ENCODE measurements at places on chromosomes 6 and 20. TPM values are rescaled to one million over a fixed set of nuclear protein-coding genes. Genes with fewer than 3 reads are reported as not detected.

GRCh38 chr6:129603741-129604140 is 106.2 kb downstream of the ARHGAP18 start:
- H3K4me1 ChIP-seq = peaks cover 25% of the 10 kb centered on the region
- H3K27me3 ChIP-seq = no peaks in the 10 kb centered on the region
- no peaks in the 10 kb centered on the region for H3K36me3 ChIP-seq
- H3K4me3 ChIP-seq = no peak overlapping the region

DNA sequence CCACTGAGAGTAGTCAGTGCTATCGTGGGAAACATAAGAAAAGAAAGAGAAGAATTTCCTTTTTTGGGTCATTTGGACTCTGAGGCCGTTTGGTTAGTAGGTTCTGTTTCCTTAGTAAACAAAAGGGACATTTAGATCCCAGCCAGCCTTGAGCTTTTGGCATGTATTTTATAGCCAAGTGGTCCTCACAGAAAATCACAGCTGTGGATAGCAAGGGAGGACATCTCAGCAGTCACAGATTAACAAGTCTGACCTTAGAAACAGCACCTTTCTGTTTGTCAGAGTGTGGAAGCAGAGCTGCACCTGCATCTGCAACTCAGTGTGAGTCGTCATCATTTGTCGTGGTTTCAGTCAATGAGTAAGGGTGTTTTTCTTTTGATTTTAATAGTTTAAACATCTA is 40.5 kb downstream of the FAM120B start:
- DNase-seq = no peak
- H3K27me3 ChIP-seq = no peaks in the 10 kb centered on the region
- H3K36me3 ChIP-seq = peaks cover 50% of the 10 kb centered on the region
- H3K27ac ChIP-seq = peak overlapping the region; percentile 52
- peaks cover 32% of the 10 kb centered on the region for H3K4me1 ChIP-seq
- no peak overlapping the region for H3K4me3 ChIP-seq

The ORC3 gene
- total RNA-seq = 21.4 TPM

DNA sequence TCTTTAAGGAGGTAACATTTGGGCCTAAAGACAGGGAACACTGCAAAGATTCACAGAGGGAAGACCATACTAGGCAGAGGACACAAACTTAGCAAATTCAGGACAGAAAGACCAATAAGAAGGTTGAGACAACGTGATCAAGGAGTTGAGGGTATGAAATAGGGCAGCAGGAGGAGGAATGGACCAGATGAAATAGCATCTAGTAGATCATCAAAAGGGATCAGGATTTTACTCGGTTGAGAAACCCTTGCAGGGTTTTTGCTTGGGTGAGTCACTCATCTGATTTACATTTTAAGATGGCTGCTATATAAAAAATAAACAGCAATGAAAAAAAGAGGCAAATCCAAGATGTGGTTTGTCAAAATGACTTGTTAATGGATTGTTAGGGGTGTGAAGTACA is 4.7 kb downstream of the BCLAF1 start:
- no peak overlapping the region for H3K4me3 ChIP-seq
- H3K27me3 ChIP-seq = no peaks in the 10 kb centered on the region
- H3K36me3 ChIP-seq = peaks cover 11% of the 10 kb centered on the region
- H3K4me1 ChIP-seq = peaks cover 68% of the 10 kb centered on the region
- peak overlapping the region; percentile 57 for H3K27ac ChIP-seq

GRCh38 chr6:76220805-76221204 is 148.3 kb upstream of the IMPG1 start:
- DNase-seq = no peak
- no peaks in the 10 kb centered on the region for H3K36me3 ChIP-seq
- H3K4me3 ChIP-seq = no peak overlapping the region
- no peaks in the 10 kb centered on the region for H3K4me1 ChIP-seq
- peaks cover 2% of the 10 kb centered on the region for H3K27me3 ChIP-seq

- H3K4me3 ChIP-seq = no peak overlapping the region
- no peaks in the 10 kb centered on the region for H3K4me1 ChIP-seq
- H3K36me3 ChIP-seq = peaks cover 25% of the 10 kb centered on the region
- DNase-seq = no peak
- no peaks in the 10 kb centered on the region for H3K27me3 ChIP-seq
These were observed 94.9 kb downstream of the L3MBTL3 start for GRCh38 chr6:130113201-130113710.

GRCh38 chr6:21836772-21837425 is 243.3 kb downstream of the SOX4 start:
- H3K27ac ChIP-seq = no peak overlapping the region
- no peak overlapping the region for H3K4me3 ChIP-seq
- DNase-seq = no peak

DNA sequence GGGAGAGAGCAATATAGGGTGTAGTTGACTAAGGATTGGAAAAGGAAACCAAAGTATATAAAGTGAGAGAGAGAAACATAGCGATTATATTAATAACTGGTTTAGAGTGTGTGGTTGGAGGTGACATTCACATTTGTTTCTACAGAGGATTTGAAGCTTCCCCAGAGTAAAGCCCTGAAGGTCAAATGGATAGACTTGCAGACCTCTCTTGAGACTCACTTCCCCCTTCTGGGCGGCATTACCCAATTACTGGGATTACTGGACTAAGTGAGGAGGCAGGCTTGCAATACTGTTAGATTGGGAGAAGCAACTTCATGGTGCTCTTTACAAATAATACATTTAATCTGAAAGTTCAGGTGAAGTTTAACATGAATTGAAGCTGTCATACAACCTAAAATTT is 10.7 kb downstream of the FIG4 start:
- no peaks in the 10 kb centered on the region for H3K27me3 ChIP-seq
- no peak overlapping the region for H3K4me3 ChIP-seq
- no peaks in the 10 kb centered on the region for H3K4me1 ChIP-seq
- H3K27ac ChIP-seq = no peak overlapping the region

The RAET1G gene
- 0.55 TPM for total RNA-seq

The FKBP5 gene
- total RNA-seq = 108 TPM

- peaks cover 6% of the 10 kb centered on the region for H3K4me1 ChIP-seq
- H3K27ac ChIP-seq = no peak overlapping the region
These were observed 62.0 kb downstream of the PPP1R14C start for GRCh38 chr6:150204705-150205472.

- no peaks in the 10 kb centered on the region for H3K27me3 ChIP-seq
- DNase-seq = no peak
- peaks cover 13% of the 10 kb centered on the region for H3K36me3 ChIP-seq
- peak overlapping the region; percentile 31 for H3K27ac ChIP-seq
- H3K4me3 ChIP-seq = no peak overlapping the region
These were observed 29.5 kb downstream of the TOP1 start for GRCh38 chr20:41057999-41058673.

GRCh38 chr6:7878401-7878964 is 32.1 kb downstream of the TXNDC5 start:
- H3K4me1 ChIP-seq = no peaks in the 10 kb centered on the region
- H3K27me3 ChIP-seq = no peaks in the 10 kb centered on the region
- DNase-seq = no peak
- no peak overlapping the region for H3K27ac ChIP-seq

DNA sequence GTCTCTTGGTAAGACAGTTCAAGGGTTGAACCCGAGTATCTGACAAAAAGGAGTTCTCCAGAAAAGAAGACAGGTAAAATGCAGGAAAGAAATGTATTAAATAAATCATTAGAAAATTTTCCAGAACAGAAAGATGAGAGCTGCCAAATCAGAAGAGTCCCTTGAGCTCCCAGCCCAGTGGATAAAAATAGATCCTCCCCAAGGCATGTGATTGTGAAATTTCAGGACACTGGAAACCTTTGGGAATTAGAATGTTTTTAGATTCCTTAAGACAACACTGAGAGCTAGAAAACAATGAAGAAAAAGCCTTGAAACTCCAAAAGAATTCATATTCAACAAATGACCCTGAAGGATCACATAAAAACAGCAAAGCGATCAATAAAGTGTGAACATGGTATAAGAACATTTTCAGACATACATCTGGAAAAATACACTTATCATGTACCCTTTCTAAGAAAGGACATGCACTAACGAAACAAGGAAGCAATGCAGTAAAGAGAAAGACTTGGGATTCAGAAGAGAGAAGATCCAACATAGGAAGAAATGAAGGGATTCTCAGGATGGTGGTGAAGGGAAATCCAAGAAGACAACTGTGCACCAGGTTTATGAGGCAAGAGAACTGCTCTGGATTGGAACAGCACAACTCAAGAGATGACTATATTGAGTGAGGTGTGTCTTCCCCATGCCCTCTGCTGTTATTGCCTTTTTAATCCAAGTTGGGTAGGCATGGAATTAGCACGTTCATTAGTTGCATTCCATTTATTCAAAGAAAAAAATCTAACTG is 390.4 kb downstream of the SYNE1 start:
- DNase-seq = no peak
- no peak overlapping the region for H3K4me3 ChIP-seq
- peaks cover 48% of the 10 kb centered on the region for H3K4me1 ChIP-seq

DNA sequence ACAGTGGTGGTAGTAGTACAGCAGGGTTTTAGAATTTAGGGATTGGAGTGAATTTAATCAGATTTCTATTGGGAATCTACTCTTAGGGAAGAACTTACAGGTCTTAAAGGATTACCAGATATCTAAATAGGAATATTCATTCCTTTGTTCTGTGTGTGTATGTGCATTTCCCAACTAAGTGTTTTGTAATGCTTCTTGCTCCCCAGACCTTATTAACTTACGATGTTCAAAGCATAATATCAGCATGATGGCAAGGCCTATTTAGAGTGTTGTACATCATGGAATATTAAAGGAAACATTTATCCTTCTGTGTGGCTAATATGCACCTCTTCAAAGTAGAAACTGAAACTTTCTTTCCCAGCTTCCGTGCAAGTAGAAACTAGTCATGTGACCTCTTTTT is 133.9 kb downstream of the EPM2A start:
- no peak overlapping the region for H3K4me3 ChIP-seq
- peaks cover 5% of the 10 kb centered on the region for H3K27me3 ChIP-seq
- peaks cover 10% of the 10 kb centered on the region for H3K4me1 ChIP-seq
- no peak overlapping the region for H3K27ac ChIP-seq
- no peaks in the 10 kb centered on the region for H3K36me3 ChIP-seq

GRCh38 chr6:37537548-37537947 is 37.9 kb upstream of the CCDC167 start:
- H3K4me3 ChIP-seq = no peak overlapping the region
- H3K27ac ChIP-seq = no peak overlapping the region
- peaks cover 18% of the 10 kb centered on the region for H3K27me3 ChIP-seq
- no peaks in the 10 kb centered on the region for H3K36me3 ChIP-seq
- DNase-seq = no peak

GRCh38 chr6:142174703-142175102 is 27.6 kb downstream of the VTA1 start:
- H3K27me3 ChIP-seq = no peaks in the 10 kb centered on the region
- no peaks in the 10 kb centered on the region for H3K4me1 ChIP-seq
- no peak overlapping the region for H3K4me3 ChIP-seq
- no peak for DNase-seq
- peaks cover 55% of the 10 kb centered on the region for H3K36me3 ChIP-seq
- H3K27ac ChIP-seq = no peak overlapping the region

- DNase-seq = no peak
- H3K27ac ChIP-seq = no peak overlapping the region
- no peaks in the 10 kb centered on the region for H3K36me3 ChIP-seq
These were observed 283.7 kb downstream of the BTBD3 start for GRCh38 chr20:12201289-12201991.

DNA sequence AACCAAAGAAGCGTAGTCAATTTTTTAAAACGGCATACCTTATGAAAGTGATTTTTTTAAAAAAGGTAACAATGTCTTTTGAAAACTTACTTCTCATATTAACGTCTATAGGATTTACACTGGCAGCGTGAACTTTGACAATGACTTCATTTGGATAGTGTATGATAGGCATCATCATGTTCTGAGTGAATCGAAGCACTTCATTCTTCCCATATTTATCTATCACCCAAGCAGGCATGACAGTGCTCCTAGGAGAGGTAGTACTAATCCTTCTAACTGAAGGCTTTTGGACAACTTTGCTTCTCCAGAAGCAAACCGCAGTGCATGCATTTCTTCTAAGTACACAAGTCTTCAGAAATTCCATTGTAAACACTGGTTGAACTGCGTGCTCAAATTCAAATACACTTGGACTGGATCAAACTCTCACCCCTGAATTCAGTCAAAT is 618 bp downstream of the RTN4IP1 start:
- no peaks in the 10 kb centered on the region for H3K27me3 ChIP-seq
- no peaks in the 10 kb centered on the region for H3K36me3 ChIP-seq
- DNase-seq = no peak
- H3K4me1 ChIP-seq = peaks cover 25% of the 10 kb centered on the region
- peak overlapping the region; percentile 91 for H3K4me3 ChIP-seq
- H3K27ac ChIP-seq = peak overlapping the region; percentile 98

DNA sequence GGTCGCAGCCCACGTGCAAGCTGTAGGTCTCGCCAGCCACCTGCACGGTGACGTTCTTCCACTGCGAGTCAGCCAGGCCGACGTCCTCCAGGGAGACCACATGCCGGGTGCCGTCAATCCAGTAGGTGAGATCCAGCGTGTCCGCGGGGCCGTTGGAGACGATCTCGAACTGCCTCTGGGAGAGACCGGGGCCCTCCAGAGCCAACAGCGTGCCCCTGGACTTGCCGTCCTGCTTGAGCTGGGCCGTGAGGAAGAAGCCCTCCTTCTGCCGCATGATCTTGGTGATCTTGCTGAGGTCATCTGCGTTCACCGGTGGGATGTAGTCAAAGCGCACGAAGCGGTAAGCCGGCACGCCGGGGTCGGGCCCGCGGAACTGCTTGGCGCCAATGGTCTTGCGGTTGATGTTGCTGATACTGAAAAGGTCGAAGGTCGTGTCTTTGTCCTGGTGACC is 5.1 kb downstream of the THBS2 start:
- no peak overlapping the region for H3K4me3 ChIP-seq
- no peaks in the 10 kb centered on the region for H3K27me3 ChIP-seq
- peaks cover 66% of the 10 kb centered on the region for H3K36me3 ChIP-seq
- peak; percentile 83 for DNase-seq
- peaks cover 55% of the 10 kb centered on the region for H3K4me1 ChIP-seq

DNA sequence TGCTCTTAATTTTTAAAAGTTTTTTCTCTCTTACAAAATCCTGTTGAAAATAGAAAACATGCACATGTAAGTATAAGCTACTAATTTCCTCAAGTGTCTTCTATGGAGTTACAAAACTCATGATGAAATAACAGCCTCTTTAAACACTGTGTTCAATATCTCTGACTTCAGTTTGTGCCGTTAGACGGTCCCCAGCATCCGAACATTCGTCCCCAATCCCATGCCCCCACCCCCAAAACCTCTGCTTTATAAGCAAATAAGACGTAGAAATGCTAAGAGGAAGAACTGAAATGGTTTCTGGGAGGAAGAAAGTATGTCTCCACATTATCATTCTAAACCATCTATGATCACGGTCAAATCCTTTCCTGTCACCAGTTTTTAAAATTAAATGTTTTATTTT is 31.7 kb upstream of the MYB start:
- H3K27me3 ChIP-seq = no peaks in the 10 kb centered on the region
- H3K36me3 ChIP-seq = no peaks in the 10 kb centered on the region
- no peak overlapping the region for H3K27ac ChIP-seq
- DNase-seq = no peak

- no peak overlapping the region for H3K27ac ChIP-seq
- H3K4me3 ChIP-seq = no peak overlapping the region
- no peaks in the 10 kb centered on the region for H3K4me1 ChIP-seq
- DNase-seq = no peak
These were observed 196.5 kb downstream of the SLC24A3 start for GRCh38 chr20:19408971-19409370.

- no peaks in the 10 kb centered on the region for H3K4me1 ChIP-seq
- no peak overlapping the region for H3K27ac ChIP-seq
- no peak for DNase-seq
- H3K36me3 ChIP-seq = no peaks in the 10 kb centered on the region
These were observed 37.5 kb upstream of the BEND3 start for GRCh38 chr6:107152638-107153430.

GRCh38 chr6:11330413-11330760 is 97.9 kb upstream of the NEDD9 start:
- no peak overlapping the region for H3K4me3 ChIP-seq
- H3K27ac ChIP-seq = no peak overlapping the region
- H3K4me1 ChIP-seq = no peaks in the 10 kb centered on the region
- no peak for DNase-seq
- no peaks in the 10 kb centered on the region for H3K27me3 ChIP-seq
- H3K36me3 ChIP-seq = no peaks in the 10 kb centered on the region

The HLA-DPA1 gene
- 1.8 TPM for total RNA-seq

The CTCFL gene
- total RNA-seq = not detected
